HuH-7.5 (cell line): ENCODE measurements at places on chromosomes 11 and 22.

GRCh38 chr22:20062043-20062765 is 17.8 kb upstream of the DGCR8 start:
- no peak for DNase-seq

DNA sequence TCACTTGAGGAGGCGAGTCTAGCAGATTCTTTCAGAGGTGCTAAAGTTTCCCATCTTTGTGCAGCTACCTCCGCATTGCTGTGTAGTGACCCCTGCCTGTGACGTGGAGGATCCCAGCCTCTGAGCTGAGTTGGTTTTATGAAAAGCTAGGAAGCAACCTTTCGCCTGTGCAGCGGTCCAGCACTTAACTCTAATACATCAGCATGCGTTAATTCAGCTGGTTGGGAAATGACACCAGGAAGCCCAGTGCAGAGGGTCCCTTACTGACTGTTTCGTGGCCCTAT is 8.9 kb upstream of the SAMM50 start:
- no peak for DNase-seq

GRCh38 chr11:25272214-25272613 is 775.4 kb downstream of the LUZP2 start:
- no peak for DNase-seq

DNA sequence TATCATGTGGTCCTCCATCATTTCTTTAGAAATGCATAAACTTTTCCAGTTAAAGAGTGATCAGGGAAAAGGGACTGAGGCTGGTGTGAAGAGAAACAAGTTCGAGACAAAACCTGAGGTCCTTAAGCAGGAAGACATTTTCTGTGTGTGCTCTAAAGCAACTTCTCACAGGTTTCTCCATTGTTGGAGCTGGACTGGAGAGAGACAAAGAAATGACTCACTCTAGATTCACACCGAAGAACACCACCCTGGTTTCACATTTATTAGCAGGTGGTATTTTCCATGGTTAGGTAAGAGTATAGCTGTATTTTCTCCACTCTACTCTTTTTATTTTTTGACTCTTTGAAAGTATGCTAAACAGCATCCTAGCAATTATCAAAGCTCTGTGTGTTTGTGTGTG is 736.4 kb downstream of the KCNA4 start:
- no peak for DNase-seq

DNA sequence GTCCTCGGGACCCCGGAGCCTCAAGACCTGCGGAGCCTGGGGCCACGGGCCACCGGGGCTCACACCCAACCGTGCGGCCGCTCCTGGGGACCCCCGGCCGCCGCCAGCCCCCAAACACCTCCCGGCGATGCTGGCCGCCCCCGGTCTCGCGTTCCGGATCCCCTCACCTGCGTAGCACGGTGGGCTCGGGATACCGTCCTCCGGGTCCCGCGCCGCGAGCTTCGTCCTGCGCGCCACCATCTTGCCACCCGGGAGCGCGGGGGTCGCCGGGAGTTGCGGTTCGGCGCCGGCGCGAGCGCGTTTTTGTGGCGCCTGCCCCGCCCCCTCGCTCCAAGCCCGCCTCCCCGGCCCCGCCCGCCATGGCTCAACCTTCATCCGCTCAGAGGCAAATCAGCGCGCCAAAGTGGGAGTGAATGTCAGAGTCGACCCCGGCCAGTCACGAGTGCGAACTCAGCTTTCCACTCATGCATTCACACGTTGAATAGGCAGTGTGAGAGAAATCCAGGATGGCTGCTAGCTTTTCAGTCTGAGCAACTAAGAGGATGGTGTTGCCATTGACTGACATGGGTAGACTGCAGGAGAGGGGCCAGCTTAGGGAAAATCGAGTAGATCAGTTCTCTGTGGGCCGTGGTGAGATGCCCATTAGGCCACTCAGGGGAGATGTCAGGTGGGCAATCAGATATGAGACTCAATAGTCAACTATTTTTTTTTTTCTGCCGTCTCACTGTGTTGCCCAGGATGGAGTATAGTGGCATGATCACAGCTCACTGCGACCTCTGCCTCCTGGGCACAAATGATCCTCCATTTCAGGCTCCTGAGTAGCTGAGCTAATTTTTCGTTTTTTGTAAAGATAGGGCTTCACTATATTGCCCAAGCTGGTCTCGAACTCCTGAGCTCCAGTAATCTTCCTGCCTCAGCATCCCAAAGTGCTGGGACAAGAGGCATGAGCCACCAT is 28.3 kb downstream of the SERHL2 start:
- peak; percentile 69 for DNase-seq

GRCh38 chr11:134233729-134234179 is 9.3 kb downstream of the VPS26B start:
- no peak for DNase-seq

DNA sequence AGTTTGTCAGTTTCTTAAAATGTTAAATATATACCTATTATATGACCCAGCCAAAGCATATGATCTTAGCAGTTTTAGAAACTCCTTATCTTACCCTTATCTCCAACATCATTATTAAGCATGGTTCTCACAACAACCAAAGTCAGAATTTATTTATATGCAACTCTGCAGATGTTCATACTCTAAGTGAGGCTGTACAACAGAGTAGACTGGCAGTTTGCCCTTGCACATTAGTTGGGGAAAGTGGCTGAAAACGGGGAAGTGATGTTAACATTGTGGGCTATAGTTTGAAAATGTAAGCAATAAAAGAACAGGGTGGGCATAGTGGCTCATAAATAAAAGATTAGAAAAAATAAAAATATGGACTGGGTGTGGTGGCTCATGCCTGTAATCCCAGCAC is 49.7 kb downstream of the ATG16L2 start:
- no peak for DNase-seq

DNA sequence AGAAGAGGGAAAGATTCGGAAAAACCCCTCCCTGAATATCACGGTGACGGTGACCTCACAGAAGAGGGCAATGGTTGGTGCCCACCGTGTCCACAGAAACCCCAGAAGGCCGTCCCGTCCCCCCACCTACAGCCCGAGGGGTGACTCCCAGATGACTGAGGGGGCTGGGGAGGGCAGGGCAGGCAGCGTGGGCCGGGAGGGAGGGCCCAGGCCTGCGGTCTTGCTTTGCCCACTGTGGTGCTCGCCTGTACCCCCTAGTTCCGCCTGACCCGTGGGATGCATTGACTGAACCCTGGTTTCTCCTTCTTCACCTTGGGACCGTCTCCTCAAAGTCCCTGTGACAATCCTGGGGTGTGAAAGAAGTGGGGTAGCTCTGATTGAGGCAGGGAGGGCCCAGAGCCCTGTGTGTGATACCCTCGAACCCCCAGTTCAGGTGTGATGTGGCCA is 526.7 kb downstream of the BRD1 start:
- no peak for DNase-seq

- no peak for DNase-seq
Measured at GRCh38 chr22:22981670-22982571, 88.4 kb upstream of the GNAZ start.

GRCh38 chr11:47327025-47327424 is 25.5 kb downstream of the MYBPC3 start:
- DNase-seq = no peak

GRCh38 chr22:41931701-41932269 is 5.2 kb upstream of the TNFRSF13C start:
- no peak for DNase-seq

GRCh38 chr11:129861702-129862522 is 33.5 kb downstream of the NFRKB start:
- DNase-seq = peak; percentile 70

- DNase-seq = peak; percentile 20
Measured at GRCh38 chr11:101127197-101127698, 2.4 kb downstream of the PGR start.

GRCh38 chr11:110472858-110473257 is 43.1 kb downstream of the FDX1 start:
- no peak for DNase-seq

DNA sequence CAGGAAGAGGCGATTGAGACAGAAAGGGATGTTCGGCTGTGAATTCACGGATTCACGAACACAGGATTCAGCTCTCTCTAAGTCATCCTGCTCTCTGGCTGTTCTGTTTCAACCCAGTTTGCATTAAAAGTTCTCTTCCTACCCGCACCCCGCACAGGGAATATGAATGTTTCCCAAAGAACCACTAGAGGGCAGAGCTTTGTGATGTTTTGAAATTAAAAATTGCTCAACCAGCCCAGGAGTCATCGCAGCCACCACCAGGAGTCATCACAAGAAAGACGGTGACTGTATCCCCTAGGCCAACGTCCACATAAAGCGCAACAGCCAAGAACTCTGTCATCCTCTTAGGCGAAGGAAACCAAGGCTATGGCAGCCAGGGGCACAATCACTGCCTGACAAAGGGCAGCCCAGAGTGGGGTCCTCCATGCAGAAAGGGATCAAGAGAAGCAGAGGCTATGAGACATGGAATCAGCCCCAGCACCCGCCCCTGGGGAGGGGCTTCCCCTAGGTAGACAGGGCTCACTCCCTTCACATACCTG is 122.4 kb downstream of the WT1 start:
- DNase-seq = peak; percentile 47

- DNase-seq = no peak
Measured at GRCh38 chr22:42379966-42380537, 52.2 kb downstream of the NFAM1 start.

DNA sequence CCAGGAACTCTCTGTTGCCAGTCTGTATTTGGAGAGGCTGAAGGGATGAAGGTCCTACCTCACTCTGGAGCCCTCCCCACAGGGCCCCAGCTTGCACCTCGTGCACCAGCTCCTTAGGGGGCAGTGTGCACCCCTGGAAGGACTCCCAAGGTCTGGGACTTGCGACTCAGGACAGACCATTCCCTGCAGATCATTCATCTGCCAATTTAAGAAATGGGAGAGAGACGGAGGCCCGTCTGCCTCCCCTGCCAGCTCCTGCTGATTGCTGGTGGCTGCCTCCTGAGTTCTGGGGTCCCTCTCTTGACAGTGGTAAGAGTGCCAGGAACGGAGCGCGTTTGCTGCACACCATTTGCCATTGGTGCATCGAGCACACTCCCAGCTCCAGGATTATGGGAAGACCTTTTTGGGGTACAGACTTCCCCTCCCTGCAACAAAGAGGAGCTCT is 27.4 kb upstream of the MALAT1 start:
- no peak for DNase-seq

GRCh38 chr11:117009905-117010605 is 88.2 kb downstream of the SIK3 start:
- DNase-seq = no peak

DNA sequence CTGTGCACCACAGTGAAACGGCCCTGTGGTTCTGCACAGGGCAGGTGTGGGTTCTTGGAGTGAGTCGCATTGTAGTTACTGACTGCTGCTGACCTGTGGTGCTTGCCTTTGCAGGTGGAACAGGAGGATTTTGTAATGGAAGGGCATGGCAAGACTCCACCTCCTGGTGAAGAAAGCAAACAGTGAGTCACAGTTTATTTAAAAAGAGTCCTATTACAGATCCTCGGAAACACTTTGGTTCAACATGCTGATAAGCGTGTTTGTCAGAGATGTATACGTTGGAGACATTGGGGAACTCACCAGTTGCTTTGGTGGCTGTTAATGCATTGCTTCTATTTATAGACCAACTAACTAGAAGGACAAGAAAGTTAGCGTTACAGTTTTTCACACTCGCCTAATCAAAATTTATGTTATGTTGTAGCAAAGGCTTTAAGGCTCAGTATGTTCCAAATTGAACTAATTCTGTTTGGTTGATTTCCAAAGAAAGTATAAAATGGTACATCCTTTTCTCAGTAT is 21.7 kb upstream of the TNRC6B start:
- DNase-seq = peak; percentile 58

DNA sequence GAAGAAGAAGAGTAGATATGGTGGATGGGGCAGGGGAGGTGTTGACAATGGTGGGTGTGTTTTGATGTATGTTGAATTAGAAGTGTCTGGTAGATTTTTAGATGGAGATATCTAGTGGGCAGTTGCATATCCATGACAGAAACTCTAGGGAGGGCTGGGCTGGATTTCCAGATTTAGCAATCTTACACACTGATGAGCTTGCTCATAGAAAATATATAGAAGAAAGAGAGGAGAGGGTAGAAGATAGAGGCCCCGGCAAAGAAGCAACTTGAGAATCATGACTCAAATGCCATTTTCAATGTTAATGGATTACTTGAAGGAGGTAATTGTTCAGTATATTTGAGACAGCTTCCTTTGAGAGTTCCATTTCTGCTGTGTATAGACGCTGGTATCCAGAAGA is 8.2 kb downstream of the REXO2 start:
- no peak for DNase-seq

- peak; percentile 68 for DNase-seq
Measured at GRCh38 chr22:43396934-43397457, 14.8 kb upstream of the MPPED1 start.

DNA sequence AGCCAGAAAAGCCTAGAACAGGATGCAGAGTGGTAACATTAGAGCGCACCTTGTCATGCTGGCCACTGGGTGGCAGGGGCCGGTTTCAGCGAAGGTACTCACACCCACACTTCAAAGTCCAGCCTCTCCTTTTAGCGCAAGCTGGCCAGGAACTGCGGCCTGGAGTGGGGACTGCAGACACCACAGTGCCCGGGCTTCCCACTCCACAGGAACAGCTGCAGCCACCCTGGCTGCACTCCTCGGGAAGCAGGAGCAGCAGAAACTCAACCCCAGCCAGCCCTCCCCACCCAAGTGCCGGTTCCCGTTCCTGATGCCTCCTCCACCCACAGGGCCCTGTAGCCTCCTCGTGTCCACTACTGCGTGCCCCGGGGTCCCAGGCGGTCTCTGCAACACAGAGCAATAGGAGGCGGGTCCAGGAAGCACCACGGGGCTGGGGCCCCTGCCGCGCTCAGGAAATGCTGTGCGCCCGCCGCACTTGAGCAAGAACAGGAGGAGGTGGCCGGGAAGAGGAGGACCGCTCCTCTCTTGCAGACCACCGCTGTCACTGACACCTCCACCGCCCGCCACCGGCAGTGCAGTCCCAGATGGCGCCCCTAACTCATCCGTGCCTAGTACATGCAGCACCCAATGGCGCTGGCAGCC is 2.2 kb downstream of the RFPL2 start:
- DNase-seq = peak; percentile 85

DNA sequence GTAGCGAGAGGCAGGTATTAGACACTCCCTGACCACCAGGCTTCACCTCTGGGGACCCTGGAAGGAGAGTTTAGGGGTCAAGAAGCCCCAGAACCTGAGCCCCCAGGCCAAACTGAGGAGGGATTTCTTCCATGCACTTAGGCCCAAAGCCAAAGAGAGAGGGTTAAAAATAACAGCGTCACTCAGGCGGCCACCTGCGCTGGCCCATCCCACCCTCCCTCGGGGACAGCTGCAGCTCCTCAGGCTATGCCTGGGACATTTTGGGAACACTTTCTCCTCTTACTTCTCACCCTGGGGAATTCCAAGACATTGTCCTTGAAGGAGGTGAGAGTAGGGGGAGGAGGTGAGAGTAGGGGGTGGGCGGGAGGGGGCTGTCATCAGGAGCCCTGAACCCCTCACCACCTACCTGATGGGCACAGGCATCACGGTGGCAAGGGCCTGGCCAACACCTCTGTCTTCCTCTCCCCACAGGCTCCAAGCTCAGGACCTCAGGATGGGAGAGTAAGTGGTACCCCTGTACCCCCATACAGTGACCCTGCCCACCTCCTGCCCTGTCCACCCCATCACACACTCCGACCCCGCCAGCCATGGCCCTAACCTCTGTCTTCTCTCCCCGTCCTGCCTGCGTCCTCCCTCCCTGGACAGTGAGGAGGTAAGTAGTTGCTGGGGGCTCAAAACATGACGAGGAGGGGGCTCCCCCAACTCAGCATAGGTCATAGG is 583 bp downstream of the TNNI2 start:
- DNase-seq = no peak

GRCh38 chr11:123509737-123510578 is 79.9 kb downstream of the GRAMD1B start:
- DNase-seq = no peak
